ENCODE measurements at places on chromosomes 1 and 21.

DNA sequence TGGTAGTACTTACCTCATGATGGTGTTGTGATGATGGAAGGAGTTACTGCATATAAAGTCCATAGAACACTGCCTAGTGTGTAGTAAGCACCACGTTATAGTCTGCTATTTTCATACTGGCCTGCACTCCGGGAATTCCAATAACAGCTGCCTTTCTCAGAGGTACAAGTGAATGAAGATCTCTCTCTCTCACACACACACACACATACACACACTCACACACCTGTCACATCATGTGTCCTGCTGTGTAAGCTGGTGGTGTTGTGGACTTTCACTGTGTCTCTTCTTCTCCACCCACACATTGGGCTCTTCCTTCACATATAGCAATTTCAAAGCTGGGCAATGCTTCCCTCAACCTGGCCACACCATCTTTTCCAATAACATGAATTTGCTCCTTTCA lies 33.4 kb upstream of the ST6GALNAC5 start:
- no peak for DNase-seq

- no peak for DNase-seq
Measured at GRCh38 chr1:25099343-25099951, 132.9 kb downstream of the SYF2 start.

DNA sequence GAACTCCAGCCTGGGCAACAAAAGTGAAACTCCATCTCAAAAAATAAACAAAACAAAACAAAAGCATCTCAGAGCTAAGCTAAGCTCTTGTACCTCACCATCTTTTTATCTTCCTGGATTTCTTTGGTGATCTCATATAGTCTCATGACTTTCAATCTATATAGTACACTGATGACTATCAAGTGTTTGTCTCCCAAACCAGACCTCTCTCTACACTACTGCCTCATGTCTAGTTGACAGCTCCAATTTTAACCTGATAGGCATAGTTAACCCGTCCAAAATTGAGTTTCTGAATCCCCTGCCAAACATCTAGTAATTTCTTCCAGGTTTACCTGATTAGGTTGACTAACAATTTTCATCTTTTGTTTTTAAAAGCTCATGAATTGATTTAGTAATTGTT lies 151.7 kb downstream of the COP1 start:
- DNase-seq, result no peak

DNA sequence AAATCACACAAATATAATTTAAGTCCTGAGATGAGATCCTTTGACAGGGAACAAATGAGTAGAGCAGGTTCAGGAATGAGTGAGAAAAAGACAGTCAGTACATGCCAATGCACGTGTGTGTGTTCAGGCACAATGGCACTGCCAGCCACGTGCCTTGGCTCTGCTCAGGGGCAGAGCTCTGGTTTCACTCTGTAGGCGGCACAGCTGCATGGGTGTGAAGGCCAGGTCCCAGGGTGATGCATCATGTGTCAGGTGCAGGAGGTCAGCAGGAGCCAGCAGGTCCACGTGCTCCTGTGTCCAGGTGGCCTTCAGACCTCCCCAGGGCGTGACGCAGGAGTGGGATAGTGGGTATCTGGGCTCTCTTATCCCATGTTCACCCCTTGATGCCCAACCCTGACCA lies 386.1 kb downstream of the KCNH1 start:
- no peak for DNase-seq

DNA sequence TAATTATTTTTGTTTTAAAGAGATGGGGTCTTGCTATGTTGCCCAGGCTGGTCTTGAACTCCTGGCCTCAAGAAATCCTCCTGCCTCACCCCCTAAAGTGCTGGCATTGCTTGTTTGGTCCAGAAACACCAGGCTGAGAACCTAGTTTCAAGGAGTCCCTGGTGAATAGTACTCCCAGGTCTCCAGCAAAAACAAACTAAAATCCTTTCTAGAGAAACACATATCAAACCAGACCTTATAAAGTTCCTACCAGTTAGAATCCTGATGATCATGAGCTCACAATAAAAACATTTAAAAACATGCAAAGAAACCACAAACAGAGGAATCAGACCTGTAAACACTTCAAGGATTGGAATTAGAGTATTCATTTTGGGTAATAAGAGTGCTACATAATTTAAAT lies 34.4 kb upstream of the PADI1 start:
- DNase-seq, result peak; percentile 66

GRCh38 chr1:244893836-244894235 lies 29.5 kb upstream of the HNRNPU start:
- no peak for DNase-seq

DNA sequence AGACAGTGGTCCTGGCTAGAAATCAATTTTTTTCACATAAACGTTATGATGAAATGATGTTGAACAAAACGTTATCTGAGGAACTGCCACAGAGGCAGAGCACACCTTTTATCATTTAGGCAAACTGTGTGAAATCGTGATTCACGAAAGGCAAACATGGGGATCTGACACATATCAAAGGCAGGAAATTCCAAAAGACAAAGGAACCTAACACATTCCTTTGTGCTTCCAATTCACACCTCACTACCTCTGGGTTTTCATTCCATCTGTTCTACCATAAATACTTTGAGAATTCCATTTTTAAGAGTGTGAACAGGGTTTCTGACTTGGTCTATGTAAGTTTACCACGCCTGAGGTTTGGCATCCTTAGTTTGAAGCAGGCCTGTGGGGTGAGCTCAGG lies 119.5 kb upstream of the KRTAP19-8 start:
- no peak for DNase-seq

DNA sequence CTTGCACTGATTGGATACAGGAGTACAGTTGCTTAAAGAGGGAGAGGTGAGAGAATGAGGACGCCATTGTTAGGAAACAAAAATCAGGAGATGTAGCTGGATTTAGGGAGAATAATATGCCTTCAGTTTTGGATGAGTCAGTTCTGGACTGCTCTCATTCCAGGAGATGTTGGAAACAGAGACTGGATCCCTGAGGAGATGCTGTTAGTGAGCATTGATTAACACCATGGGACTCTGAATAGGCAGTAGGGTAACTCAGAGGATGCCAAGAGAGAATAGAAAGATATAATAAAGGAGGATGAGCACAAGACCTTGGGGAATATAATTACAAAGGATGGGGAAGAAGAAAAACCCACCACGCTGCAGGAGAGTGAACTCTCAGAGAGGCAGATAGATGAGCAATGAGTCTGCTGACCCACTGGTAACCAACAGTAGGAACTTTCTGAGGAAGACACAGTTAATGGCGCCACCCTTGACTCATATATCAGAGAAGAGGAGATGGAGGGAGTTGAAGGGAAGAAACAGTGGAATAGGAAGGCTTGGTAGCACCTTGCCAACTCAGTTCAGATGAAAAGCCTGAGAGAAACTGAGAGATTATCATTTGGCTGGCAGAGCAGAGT lies 10.5 kb downstream of the KCNJ15 start:
- DNase-seq, result no peak

DNA sequence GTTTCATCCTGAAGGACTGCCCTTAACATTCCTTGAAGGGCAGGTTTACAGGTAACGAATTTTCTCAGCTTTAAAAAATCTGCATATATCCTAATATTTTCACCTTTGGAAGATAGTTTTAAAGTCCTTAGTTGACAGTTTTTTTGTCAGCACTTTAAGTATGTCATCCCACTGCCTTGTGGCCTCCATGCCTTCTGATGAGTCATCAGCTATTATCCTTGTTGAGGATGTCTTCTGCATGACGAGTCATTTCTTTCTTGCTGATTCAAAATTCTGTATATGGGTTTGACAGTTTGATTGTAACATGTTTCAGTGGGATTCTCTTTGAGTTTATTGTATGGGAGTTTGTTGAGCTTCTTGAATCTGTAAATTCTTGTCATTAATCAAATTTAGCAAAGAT lies 500.6 kb downstream of the DISC1 start:
- no peak for DNase-seq

- DNase-seq, result no peak
Measured at GRCh38 chr1:230105754-230106625, 39.0 kb downstream of the GALNT2 start.

GRCh38 chr1:10680487-10680886 lies 116.0 kb downstream of the CASZ1 start:
- no peak for DNase-seq

- DNase-seq, result no peak
Measured at GRCh38 chr1:29384496-29385015, 148.2 kb downstream of the PTPRU start.

DNA sequence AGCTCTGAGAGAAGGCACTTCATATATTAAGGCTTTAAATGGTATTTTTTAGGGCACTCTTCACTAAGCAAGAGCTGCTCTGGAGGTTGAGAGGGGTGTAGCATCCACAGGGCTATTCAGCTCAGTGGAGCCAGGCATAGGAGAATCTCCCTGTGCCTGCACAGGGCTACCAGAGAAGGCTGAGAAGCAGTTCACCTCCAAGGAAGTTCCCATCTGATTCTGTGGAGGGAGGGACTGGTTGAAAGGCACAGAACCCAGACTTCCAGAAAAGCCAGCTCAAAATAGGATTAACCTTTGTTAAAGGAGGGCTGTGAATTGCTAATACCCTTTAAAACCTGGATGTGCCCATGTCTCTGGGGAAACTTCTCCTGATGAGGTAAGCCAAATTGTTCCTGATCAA lies 304.5 kb downstream of the TTLL7 start:
- no peak for DNase-seq

GRCh38 chr1:113905435-113905861 lies 322 bp downstream of the DCLRE1B start:
- DNase-seq, result no peak

- no peak for DNase-seq
Measured at GRCh38 chr1:53582211-53583020, 123.2 kb downstream of the DMRTB1 start.

GRCh38 chr1:201381130-201381529 lies 3.6 kb upstream of the TNNT2 start:
- DNase-seq, result no peak

DNA sequence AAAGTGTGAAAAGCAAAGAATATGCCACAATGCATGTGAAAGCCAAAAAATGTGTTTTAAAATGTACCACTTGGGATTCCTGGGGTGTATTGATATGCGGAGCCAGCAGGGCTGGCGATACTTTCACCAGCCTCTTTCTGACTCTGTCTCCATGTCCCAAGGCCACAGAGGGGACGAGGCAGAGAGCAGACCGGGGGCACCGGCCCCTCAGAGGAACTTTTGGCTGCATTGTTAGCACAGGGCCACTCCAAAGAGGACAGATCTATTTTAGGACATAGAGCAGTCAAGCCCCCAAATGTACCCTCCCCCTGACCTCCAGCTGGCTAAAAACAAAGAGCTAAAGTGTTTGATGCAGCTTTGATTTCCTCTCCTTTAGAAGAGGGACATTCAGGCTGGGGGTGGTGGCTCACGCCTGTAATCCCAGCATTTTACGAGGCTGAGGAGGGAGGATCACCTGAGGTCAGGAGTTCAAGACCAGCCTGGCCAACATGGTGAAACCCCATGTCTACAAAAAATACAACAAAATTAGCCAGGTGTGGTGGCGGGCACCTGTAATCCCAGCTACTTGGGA lies 25.6 kb upstream of the ZNF436 start:
- DNase-seq, result no peak

DNA sequence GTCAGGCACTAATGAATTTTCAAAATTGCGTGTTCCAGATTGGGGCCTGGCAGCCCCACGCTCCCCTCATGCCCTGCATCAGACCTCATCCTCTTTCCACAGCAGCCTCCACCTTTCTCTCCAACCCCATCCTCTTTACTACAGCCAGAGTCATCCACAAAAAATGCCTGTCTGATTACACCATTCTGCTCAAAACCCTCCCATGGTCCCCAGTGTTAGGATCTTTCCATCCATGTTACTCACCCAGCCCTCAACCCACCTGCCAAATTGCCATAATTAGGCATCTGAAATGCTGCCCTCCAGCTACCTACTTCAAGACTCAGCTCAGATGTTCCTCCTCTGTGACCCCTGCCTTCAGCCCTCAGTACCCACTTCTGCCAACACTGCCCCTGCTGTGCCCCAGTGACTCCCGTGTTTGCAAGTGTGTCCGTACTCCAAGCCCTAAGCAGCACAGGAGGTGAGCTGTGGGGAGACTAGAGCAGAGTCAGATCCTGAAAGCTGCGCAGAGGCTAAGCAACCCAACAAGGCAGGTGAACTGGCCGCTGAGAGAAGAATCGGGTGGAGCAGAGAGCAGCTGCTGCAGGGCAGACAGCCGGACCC lies 715 bp upstream of the ARTN start:
- DNase-seq, result no peak

GRCh38 chr1:161932668-161933067 lies 91.0 kb downstream of the OLFML2B start:
- DNase-seq, result no peak

DNA sequence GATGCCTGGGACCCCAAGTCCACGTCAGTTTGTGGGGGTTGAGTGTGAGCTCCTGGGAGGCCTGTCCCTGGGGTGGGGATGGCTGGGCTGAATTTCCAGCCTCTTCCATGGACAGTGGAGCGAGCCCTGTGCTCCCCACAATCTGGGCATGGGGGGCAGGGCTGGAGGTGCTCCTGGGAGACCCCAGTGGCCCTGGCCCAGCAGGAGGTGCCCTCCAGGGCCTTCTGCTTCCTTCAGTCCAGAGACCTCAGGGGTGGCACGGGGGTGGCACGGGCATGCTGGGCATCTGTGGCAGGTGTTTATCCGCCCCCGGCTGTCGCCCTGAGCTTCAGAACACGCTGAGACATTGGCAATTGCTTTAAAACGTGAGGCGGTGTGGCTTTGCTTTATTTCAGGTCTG lies 40.9 kb downstream of the MORN1 start:
- DNase-seq, result no peak

DNA sequence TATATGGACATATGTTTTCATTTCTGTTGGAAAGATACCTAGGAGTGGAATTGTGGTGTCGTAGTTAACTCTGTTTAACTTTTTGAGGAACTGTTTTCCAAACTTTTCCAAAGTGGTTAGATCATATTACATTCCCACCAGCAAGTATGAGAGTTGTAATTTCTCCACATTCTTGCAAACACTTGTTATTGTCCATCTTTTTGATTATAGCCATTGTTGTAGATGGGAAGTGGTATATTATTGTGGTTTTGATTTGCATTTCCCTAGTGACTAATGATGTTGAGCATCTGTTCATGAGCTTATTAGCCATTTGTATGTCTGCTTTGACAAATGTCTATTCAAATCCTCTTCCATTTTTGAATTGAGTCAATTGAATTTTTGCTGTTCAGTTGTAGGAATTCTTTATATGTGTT lies 19.8 kb downstream of the CAMTA1 start:
- DNase-seq, result no peak

DNA sequence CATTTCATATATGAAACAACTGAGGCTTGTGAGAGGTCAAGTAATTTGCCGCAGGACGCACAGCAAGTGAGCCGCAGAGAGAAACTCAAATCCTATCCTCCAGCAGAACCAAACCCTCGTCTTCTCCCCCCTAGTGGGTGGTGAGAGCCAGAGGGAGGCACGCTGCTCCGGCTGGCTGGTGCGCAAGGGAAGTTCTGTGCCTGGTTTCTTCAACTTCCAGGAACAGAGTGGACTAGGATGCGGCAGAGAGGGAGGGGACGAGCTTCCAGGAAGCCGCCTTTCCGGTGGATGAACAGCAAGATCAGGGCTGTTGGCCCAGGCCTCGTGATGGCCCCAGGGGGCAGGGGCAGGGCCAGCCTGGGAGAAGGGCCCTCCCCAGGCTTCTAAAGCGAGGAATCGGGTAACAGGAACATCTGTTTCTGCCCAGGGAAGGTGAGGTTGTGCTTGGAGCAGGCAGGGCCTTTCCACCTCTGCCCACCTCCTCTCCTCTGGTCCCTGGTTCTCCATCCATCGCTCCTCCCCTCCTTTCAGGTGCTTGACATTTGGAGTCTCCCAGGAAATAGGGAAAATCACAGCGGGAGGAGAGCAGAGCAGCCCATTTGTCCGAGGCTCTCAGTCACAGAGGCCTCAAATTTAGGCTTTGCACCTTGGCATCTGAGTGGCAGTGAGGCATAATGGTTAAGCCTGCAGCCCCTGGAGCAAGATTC lies 16.8 kb upstream of the PDIK1L start:
- no peak for DNase-seq

GRCh38 chr1:205950280-205950679 lies 7.0 kb upstream of the SLC26A9 start:
- DNase-seq, result no peak

All from AG04449 (cell line).